Smooth muscle cell of bladder (primary cell): ENCODE measurements at places on chromosomes 16 and 17. TPM values are rescaled to one million over a fixed set of nuclear protein-coding genes. Genes with fewer than 3 reads are reported as not detected.

The POLR3E gene
- 33.7 and 50.9 TPM in 2 replicates for total RNA-seq

The CDK5R1 gene
- total RNA-seq: 0.28 and 0.55 TPM in 2 replicates

The KRT39 gene
- total RNA-seq: not detected in 2 replicates

The MSLN gene
- total RNA-seq: not detected in 2 replicates

The RANBP10 gene
- 3.1 and 4.3 TPM in 2 replicates for total RNA-seq

The TMEM132E gene
- under 0.01 and 0.09 TPM in 2 replicates for total RNA-seq

The PPY gene
- not detected in 2 replicates for total RNA-seq

The GRAPL gene
- not detected in 2 replicates for total RNA-seq

The VWA3A gene
- total RNA-seq: under 0.01 TPM in 1 of 2 replicates, not detected in the other

The NPIPA5 gene
- total RNA-seq: 0.65 and 1.8 TPM in 2 replicates

The CHST6 gene
- 1.6 and 1.7 TPM in 2 replicates for total RNA-seq
